NT2/D1 (cell line): ENCODE measurements at places on chromosomes 7 and 10.
A peak's percentile ranks its signal among the peaks of the same experiment; 100 is the strongest.

DNA sequence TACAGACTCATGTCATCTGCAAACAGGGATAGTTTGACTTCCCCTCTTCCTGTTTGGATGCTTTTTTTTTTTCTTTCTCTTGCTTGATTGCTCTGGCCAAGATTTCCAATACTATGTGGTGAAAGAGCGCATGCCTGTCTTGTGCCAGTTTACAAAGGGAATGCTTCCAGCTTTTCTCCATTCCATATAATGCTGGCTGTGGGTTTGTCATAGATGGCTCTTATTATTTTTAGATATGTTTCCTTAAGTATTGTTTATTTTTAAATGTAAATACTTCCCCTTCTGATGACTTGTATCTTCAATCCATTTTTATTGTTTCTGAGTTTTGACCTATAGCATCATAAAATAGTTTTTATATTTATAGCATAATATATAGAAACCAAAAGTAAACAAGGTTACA, 17.9 kb downstream of the FAM237B start:
- DNase-seq, result no peak

GRCh38 chr10:25226775-25227682, 52.2 kb downstream of the GPR158 start:
- peak; percentile 44 for DNase-seq

GRCh38 chr7:97187067-97187466, 69.6 kb downstream of the SDHAF3 start:
- DNase-seq, result no peak

DNA sequence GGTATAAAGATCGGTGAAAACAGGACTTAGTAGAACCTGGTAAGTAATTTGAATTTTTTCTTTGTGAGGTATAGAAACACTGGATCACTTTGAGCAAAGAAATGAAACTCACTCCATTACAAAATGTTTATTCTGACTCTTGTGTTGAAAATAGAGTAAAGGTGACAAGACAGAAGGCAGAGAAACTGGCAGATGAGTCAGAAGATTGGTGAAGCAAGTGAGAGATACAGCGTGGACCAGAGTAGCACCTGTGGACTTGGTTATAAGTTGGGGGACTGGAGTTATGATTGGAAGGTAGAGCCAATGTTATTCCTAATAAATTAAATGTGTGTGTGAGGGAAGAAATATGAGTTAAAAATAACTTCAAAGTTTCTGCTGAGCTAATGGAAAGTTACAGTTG, 620.9 kb downstream of the ZWINT start:
- no peak for DNase-seq

GRCh38 chr10:108783897-108784296, 1139.4 kb downstream of the XPNPEP1 start:
- DNase-seq, result peak; percentile 67

- no peak for DNase-seq
These were observed 63.2 kb upstream of the CAV2 start for GRCh38 chr7:116436305-116436826.

- DNase-seq, result no peak
These were observed 17.9 kb downstream of the RSBN1L start for GRCh38 chr7:77714195-77714594.

DNA sequence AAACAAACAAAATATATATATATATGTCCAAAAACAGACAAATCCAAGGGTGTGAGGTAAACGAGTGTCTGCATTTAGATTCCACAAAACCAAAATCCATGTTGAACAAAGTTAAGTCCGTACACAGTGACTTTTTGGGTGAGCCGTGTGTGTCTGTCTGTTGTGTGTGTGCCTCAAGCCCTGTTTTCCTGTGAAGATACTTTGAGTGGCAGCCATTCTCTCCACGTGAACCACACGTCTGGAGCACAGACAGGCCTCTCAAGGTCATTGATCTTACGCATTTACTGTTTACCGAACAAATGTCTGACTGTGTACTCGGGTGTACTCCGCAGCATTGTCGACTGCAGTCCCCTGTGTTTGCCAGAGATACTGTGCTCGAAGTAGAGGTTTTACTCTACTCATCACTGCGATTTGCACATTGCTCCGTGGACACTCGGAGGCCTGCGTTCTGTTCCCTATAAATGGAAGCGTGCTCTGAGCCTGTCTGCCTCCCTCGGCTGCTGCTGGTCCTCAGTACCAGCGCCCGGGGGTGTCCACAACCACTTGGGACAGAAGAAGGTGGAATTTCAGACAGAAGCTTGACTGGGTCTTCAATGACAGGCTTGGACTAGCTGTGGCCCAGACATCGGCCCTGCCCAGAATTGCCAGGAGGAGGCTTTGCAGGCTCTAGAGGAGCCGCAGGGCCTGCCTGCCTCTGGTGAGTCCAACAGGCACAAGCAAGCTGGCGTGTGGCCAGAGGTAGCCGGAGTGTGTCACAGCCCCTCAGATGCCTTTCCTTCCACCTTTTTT, 22.1 kb downstream of the CYP17A1 start:
- no peak for DNase-seq

- peak; percentile 36 for DNase-seq
These were observed 71.8 kb upstream of the PIK3CG start for GRCh38 chr7:106793015-106793975.

- no peak for DNase-seq
These were observed 12.0 kb upstream of the MARVELD1 start for GRCh38 chr10:97701438-97702069.

DNA sequence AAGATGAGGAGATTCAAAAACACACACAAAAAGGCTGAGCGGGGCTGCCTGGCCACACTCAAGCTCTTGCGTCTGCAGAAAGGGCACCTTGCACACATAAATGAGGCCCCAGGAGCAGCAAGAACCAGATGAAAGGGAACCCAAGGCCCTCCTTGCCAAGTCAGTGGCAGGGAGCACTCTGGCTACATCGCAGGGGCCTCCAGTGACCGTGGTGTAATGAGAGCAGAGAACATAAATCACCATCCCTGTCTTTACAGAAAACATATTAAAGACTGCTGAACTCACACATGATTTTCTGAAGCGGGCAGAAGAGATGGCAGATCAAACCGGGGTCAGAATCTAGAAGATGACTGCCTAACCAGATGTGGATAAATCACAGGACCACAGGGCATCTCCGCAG, 80.5 kb downstream of the SLIT1 start:
- no peak for DNase-seq

GRCh38 chr10:14017467-14017866, 313.3 kb downstream of the FRMD4A start:
- no peak for DNase-seq

DNA sequence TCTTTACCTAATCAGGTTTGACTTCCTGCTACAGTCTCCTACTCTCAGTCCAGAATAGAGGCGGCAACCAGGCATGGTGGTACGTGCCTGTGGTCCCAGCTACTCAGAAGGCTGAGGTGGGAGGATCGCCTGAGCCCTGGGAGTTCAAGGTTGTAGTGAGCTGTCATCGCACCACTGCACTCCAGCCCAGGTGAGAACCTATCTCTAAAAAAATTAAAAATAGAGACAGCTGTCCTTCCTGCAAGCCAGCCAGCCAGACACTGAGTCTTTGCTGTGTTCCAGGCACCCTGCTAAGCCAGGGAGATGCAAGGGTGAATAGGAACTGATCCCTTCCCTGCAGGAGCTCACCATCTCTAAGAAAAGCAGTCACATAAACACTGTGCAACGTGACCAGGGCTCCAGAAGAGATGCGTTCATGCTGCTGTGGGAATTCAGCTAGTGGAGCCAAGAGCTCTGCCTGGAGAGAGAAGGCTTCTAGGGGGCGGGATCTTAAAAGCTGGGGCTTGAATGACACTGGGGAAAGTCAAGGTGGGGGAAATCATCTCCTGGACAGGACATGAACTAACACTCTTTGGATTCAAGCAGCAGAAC, 22.1 kb upstream of the SLIT1 start:
- no peak for DNase-seq

- DNase-seq, result no peak
These were observed 454.5 kb upstream of the FZD8 start for GRCh38 chr10:36096576-36096975.

DNA sequence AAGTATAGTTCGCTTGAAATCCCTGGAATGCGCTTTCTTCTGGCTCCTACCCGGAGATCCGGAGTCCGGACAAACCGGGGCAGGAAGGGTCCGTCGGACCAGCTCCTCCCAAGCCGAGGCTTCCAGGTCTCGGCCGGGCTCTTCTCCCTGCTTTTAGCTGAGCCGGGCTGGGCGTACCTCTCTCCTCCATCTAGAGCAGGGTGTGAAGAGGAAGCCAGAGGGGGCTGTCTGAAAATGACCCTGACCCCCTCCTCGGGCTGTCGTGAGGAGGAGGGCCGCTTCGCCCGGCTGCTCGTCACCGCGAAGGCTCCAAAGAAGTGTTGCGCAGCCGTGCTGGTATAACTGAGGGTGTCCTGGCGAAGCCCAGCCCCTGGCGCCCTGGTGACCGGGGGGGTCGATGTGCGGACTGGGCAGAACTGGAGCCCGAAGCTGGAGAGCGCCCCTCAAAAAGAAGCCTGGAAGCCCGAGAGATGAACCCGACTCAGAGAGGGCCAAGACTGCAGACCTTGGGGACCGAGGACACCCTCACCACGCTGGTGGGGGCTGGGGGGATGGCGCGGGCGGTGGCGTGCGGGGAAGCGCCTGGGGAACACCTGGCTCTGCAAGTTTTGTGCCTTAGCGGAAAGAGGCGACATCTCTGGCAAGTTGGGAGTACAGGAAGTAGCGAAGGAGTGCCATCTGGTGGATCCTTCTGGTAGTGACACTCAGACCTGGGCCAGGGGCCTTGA, 5.7 kb downstream of the KAZALD1 start:
- no peak for DNase-seq

DNA sequence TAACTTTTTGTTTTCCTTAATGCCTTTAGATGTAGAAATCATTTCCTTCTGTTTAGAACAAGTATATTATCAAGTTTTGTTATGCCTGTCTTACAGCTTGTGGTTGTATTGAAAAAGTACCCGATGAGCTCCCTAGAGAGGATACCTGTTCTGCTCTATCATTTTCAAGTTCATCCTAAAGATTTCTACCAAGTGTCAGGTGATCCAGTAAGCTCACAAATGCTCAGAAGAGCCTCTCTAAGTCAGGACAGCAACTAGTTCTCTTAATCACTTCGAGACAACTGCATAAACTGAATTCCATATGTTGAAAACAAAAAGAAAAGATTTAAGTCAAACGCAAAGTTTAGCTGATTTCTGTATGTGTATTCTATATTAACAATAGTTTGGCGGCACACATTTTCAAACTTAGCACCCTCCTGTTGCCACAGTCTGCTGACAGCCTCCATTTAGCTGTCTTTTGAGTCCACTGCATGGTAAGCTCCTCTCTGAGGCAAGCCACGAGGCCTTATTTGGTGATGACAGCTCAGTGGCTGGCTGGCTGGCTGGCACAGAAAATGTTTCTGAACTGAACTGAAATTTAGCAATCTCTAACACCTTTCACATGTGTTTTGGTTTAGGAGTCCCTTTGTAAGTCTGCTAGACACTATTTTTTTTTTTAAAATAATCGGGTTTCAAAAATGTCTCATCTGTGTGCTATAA, 59.4 kb downstream of the SEMA3C start:
- DNase-seq, result no peak

DNA sequence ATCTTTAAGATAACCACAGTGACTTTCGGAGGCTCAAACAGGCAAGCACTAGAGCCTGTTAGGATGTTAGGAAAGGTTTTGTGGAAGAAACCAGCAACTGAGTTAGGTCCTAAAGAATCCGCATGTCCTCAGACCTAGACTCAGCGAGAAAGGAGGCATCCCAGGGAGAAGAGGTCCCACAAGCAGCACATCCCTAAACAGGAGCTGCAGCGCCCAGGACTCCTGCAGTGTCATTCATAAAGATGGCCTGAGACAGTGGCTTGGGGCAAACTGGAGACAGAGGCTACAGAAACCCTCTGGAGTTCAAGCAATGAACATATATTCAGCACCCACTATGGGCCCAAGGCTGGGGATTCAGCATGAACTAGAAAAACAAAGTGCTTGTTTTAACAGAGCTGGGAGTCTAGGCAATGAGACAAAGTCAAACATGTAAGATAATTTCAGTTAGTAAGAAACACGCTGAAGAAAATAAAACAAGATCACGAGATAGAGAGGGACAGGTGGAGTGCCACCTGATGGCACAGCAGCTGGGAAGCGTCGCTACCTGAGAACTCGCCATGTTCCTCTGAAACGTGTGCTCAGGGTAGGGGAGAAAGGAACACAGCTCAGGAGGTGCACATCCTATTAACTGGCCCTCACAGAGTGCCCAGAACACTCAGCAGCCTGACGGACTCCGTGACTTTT, 48.1 kb downstream of the PARD3 start:
- DNase-seq, result no peak

GRCh38 chr7:6307762-6308161, 35.3 kb upstream of the CYTH3 start:
- no peak for DNase-seq

- no peak for DNase-seq
These were observed 47.7 kb downstream of the NPVF start for GRCh38 chr7:25180592-25180923.

DNA sequence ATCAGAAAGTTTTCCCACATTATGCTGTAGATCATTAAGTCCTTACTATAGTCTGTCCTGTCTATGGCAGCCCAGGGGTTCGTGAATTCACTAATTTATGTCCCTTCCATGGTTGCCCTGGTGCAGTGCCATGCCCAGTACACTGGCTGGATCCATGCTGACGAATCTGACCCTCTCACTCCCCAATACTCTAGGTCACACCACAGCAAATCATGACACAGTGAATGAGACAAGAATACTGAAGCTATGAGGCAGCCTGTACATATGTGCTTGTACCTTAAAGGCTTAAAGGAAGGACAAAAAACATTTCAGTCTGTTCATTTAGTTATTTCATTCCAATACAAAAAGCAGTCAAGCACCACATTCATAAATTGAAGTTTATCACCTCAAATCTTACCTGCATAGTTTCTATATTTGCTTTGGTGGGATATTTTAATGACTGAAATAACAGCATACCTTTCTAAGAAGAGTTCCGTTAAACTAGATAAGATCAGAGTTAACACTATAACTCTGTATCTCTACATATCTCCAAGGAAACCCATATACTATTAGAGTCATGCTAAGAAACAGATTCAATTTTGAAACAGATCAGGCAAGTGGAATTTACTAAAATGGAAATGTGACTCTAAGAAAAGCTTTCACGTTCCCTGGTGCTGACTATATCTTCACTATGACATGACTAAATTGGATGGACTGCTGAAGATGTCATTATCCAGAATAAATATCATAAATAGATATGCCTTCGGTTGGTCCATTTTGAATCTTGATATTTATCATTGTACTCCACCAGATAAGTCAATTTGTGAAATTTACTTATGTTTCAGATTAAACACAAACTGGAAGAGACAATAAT, 36.7 kb downstream of the OSBPL3 start:
- DNase-seq, result no peak
